ENCODE measurements at places on chromosomes 5 and 9.

DNA sequence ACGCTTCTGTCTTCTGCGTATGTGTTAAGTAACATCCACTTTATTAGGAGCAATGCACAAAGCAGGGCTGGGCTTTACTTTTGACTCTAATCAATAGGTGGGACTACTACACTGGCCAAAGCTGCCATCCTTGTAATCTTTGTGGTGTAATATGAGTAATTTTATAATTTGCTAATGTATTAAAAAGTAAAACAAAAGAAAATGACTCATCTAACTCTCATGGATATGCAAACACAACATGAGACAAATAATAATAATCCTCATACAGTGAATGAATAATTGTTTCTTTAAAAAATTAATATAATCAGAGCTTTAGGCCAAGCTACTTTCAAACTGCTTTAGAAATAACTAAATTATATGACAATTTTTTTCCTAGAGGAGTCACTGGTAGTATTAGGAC, 90.7 kb downstream of the NR3C1 start:
- no peak for DNase-seq

DNA sequence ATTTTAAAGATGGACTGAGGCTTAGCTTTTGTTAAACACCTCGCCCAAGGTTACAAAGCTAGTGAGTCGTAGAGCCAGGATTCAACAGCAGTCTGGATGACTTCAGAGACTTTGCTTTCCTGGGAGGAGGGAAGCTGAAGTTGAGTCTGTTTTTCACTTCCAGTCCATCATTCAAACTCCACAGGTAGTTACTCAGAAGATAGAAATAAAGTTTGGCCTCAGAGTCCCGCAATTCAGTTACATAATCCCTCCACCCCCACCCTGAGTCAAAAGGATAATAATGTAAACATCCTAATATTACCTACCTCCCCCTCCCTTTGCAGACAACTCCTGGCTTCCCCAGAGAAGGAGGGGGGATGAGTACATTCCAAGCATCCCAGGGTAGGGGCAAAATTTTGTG, 8.1 kb downstream of the HBEGF start:
- DNase-seq = peak; percentile 37

- DNase-seq = no peak
Observed at GRCh38 chr5:109030360-109031143, 282.9 kb downstream of the FER start.

- DNase-seq = no peak
Observed at GRCh38 chr5:67620424-67621397, 424.1 kb upstream of the CD180 start.

DNA sequence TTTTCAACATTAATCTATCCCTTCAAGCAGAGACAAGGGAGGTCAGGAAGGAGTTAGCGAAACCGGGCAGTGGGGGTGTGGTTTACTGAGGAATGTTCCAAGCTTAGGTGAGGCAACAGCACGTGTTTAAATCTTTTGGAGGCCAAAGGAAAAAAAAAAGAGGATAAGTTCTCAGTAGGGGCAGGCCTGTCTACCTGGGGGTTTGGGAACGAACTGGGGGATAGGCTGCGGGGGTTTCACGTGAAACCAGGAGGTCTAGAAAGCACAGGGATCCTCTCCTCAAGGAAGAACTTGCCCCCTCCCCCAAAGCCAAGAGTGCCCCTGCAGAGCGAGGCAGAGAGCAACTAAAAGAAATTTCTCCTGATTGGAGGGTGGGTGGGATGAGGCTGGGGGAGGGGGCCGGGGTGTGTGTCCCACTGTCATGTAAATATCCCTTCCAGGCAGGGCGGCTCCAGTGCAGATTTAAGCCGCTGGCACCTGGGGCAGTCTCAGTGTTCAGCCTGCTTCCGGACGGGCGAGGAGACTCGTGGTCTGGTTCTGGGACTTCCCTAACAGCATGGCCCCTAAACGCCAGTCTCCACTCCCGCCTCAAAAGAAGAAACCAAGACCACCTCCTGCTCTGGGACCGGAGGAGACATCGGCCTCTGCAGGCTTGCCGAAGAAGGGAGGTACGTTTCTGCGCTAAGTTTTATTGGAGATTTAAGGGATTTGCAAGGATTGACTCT, 5.5 kb upstream of the SET start:
- peak; percentile 52 for DNase-seq

GRCh38 chr9:8684978-8685708, 885.6 kb upstream of the DMAC1 start:
- no peak for DNase-seq

DNA sequence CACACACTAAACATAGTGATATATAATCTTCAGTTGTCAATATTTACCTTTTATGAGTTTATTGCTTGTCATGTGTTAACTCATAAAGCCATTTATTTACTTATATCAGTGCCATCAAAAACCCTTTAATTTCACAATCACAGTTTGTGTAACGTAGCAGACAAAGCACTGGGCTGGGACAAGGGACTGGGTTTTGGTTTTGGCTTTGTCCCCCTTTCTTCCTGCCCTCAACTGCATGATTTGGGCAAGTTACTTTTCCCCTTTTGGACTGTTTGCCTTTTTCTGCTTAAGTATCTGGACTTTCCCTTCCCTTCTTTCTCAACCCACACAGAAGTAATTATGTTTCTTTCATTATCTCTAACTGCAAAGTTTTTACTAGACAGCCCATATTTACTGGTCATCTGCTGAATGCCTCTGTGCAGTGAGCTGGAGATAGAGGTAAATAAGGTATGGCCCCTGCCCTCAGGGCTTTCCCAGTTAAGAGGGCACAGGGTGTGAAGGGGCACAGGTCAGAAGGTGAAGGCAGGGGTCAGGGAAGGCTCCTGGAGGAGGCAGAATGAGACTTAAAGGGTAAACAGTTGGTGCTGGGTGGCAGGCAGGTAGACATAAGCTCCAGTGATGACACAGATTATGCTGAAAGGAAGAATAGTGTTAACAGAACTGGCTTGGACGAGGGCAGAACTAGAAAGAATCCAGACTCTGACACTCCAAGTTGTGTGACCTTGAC, 14.8 kb upstream of the NR3C1 start:
- DNase-seq = no peak

DNA sequence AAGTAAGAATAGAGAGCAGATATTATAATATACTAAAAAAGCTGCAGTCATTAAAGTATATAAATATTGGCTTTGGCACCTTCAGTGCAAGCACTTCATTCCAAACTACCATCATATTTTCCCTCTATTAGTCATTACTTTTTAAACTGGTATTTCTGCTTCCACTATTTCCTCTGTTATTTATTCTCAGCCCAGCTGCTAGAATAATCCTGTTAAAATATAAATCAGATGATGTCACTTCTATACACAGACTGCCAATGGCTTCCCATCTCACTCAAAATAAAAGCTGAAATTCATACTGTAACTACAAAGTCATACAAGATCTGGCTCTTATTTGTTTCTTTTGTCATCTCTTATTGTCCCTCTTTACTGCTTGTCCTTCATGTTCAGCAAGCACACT, 432.9 kb downstream of the TLE4 start:
- DNase-seq = no peak

DNA sequence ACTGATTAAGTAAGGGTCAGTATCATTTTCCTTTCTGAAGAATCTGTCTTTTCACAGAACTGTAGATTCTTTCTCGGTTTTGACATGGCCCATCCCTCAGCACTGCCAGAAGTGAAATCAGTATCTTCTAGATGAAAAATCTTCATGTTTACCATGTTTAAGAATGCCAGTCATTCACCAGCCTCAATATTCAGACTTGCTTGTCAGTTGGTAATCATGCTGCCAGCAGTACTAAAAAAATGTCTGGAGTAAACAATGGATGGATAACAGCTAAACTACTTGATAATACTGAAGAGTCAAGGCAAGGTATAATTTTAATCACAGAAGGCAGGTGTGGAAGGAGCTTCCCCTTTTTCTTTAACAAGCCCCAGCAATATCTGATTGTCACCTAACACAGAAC, 306.8 kb upstream of the DMAC1 start:
- no peak for DNase-seq

DNA sequence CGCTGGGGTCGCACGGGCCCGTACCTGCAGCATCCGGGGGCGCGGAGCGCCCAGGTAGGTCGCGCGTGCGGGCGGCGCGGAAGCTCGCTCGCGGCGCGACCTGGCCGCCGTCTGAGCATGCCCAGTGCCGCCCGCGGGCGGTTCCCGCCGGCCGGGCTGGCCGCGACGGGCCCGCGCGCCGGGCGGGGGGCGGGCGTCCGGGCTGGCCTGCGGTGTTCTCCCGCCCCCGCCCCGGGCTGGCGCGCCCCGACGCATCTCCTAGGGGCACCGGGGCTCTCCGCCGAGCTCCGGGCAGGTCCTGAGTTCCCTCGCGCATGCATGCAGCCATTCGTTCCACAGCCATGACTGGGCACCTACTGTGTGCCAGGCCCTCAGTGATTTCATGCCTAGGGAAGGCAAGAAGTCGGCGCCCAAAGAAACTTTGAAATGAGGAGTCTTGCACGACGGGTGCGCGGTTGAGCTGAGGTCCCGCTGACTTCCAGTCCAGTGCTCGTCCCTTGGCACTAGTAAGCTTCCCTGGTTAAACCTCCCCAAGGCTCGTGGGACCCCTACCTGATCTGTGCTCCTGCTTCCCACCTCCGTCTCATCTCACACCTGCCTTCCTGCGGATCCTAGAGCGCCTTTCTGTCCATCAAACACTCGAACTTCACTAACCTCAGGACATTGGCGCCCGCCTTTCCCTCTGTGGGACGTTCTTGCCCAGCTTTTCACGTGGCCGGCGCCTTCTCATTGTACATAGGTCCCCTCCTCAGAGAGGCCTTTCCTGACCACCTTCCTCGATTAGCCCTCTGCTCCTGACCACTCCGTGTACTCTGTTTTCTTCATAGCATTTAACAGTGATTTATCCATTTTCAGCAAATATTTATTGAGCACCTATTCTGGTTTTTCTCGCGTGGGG, at the start of gene PTPN3:
Gene PTPN3 (minus strand): TSS at position 113 of the 898 bp plus-strand sequence. CDS start 34,873 bp downstream, outside the sequence.
- DNase-seq = no peak

- no peak for DNase-seq
Observed at GRCh38 chr9:84969084-84969483, 299.6 kb downstream of the NTRK2 start.

DNA sequence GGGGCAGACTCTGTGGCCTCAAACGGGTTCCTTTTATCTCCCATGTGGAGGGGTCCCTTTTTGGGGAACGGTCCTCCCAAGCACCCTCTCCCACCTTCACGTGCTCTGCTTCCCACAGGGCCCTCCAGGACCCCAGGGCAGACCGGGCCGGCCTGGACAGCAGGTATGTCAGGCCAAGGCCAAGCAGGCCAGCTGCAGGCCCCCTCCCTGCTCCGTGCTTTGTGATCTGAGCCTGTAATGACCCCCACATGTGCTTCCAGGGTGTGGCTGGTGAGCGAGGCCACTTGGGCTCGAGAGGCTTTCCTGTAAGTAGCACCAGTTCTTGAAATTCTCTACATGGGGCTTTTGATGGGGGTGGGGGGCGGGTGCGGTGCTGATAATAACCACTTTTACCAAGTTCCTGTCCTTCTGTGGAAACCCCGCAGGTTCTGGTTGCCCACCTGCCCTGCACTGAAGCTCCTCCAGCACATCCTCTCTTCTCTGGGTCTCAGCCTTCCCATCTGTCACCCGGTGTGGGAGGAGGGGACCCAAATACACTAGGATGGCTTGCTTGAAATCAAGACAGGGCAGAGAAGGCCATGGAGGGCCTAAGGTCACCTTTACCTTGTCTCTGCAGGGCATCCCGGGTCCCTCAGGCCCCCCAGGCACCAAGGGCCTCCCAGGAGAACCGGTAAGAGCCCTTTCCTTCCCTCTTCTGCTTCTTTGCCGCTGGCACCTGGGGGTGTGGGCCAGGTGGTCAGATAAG, 57.9 kb upstream of the ORM1 start:
- DNase-seq = no peak

DNA sequence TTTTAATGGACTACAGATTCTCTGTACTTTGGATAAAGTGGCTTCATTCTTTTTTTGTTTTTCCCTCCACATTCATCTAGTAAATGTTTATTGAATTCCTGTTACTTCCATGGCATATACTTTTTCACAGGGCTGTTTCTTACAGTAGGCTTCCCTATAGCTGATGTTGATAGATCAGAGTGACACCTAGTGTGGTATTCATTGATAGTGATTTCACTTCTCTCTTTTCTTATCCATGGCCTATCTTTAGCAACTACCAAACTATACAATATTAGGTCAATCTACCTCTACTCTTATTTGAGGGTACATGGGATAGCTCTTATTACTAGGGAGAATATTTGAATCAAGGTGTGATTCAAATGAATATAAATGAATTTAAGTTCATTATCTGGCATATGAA, 35.8 kb downstream of the FSD1L start:
- no peak for DNase-seq

GRCh38 chr5:104400941-104401340, 838.4 kb upstream of the NUDT12 start:
- no peak for DNase-seq

- DNase-seq = peak; percentile 59
Observed at GRCh38 chr5:36150676-36151433, 832 bp downstream of the LMBRD2 start.

DNA sequence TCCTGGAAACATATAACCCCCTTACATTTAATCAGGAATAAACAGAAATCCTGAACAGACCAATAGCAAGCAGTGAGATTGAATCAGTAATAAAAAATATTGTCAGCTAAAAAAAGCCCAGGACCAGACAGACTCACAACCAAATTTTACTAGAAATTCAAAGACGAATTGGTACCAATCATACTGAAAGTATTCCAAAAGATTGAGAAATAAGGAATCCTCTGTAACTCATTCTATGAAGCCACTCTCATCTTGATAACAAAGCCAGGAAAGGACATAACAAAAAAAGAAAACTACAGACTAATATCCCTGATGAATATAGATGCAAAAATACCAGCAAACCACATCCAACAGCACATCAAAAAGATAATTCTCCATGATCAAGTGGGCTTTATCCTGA, 714.0 kb downstream of the SEMA5A start:
- DNase-seq = peak; percentile 44

- DNase-seq = no peak
Observed at GRCh38 chr5:102375272-102375671, 79.2 kb upstream of the SLCO4C1 start.

DNA sequence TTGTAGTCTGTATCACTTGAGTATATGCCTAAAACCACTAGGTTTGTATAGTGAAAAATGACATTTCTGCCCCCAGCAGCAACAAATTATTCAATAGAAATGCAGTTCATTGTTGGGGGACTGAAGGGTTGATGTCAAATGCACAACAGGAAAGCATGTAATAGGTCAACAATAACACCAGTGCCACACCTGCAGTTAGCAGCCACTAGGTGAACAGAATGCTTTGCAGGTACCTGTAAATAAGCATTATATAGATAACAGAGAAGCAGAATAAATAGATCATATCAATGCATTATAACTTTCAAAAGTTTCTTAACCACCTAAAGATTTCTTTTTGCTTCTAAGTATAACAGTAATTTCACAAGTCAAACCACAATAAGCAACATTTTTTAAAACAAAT, 435.9 kb upstream of the DMAC1 start:
- no peak for DNase-seq

DNA sequence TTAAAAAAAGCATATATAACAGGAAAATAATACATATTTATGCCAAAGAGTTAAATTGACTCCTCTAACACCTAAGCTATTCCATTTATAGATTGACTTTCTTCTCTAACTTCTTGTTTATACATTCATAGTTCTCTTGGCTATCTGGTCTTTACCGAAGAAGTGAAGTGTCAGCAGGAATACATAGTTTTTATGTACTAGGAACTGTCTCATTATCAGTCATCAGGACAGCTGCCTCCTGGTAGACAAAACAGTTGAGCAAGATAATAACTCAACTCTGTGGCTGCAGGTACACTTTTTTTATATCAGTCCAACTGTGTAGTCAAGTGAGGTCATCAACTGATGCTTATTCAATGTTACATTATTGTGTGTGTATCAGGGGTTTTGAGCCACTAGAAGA, 1436.0 kb upstream of the NUDT12 start:
- DNase-seq = no peak

GRCh38 chr5:95870105-95870672, 47.7 kb upstream of the GLRX start:
- peak; percentile 55 for DNase-seq

GRCh38 chr5:42872865-42873264, 61.2 kb upstream of the SELENOP start:
- no peak for DNase-seq
